IPS DF 6.9 (cell line): ENCODE measurements at places on chromosomes 1 and 21.

DNA sequence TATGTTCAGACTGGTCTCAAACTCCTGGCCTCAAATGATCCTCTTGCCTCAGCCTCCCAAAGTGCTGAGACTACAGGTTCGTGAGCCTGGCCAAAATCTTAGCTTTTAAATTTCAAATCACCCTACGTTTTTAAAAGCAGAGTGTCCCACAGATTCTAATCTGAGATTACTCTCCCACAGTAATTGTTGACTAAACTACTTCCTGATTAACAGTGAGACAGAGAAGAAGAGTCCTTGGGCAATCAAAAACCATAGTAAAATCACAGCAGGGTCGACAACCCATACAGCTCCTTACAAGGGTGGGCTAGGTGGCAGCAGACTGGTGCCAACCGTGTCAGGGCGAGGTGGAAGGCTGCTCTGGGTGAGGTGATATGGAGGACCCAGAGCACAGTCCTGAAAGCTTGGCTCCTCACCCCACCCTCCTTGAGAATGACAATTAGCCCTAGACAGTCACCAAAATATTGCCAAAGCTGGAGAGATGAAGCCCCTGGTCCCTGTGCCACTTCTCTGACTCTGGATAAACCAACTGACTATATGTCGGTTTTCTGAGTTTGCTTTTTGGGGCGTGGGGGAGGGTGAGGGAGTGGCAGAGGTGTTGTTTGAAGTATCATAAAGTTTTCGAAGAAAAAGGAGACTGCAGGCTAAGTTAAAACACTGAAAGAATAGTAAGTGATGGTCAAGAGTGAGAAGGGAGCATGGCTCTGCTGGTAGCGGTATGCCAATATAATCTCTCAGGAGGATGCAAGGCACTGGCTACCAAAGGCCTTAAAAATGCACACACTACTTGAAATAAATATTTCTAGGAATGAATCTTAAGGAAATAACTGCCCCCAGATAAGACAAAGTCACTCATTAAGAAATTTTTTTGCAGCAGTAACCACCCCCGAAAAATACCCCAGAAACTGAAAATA is 86.8 kb downstream of the SLC45A1 start:
- no peak for DNase-seq
- H3K36me3 ChIP-seq: no peaks in the 10 kb centered on the region
- H3K27ac ChIP-seq: no peak overlapping the region
- no peaks in the 10 kb centered on the region for H3K27me3 ChIP-seq
- H3K4me3 ChIP-seq: no peak overlapping the region

- H3K27me3 ChIP-seq: no peaks in the 10 kb centered on the region
- H3K4me3 ChIP-seq: no peak overlapping the region
- DNase-seq: no peak
- no peaks in the 10 kb centered on the region for H3K36me3 ChIP-seq
- no peaks in the 10 kb centered on the region for H3K4me1 ChIP-seq
Measured at GRCh38 chr21:23039846-23040245, 2041.6 kb downstream of the NCAM2 start.

DNA sequence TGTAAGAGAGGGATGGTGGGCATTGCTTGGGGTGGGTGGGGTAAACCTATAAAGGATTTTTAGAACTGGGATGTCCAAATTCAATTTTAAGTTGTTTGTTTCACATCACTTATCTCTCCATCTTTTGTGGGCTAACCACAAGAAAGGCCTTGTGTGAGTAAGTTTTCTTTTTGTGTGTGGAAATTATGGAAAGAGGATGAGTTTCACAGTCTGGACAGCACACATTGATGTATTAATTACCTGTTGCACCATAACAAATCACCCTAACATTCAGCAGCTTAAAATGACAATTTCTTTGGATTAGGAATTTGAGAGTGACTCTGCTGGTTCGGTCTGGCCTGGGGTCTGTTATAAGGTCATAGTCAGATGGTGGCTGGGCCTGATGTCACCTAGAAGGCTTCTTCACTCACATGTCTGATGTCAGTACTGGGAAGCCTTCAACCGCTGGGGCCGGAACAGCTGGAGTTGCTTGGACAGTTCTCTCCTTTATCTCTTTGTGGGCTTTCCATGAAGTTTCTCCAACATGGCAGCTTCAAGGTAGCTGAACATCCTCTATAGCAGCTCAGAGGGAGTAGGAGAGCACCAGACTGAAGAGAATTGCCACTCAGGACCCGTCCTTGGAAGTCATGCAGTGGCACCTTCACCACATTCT is 2.0 kb upstream of the COL9A2 start:
- no peak overlapping the region for H3K27ac ChIP-seq
- H3K36me3 ChIP-seq: no peaks in the 10 kb centered on the region
- no peaks in the 10 kb centered on the region; the same call in 1 of the 2 replicates for H3K4me1 ChIP-seq
- no peak overlapping the region for H3K4me3 ChIP-seq
- H3K27me3 ChIP-seq: peaks cover 26% of the 10 kb centered on the region

- H3K27ac ChIP-seq: no peak overlapping the region
- no peaks in the 10 kb centered on the region for H3K36me3 ChIP-seq
- H3K27me3 ChIP-seq: no peaks in the 10 kb centered on the region
- no peak overlapping the region for H3K4me3 ChIP-seq
- H3K4me1 ChIP-seq: peaks cover 2% of the 10 kb centered on the region; the same call in 1 of the 2 replicates
- no peak for DNase-seq
Measured at GRCh38 chr1:245965398-245965797, 541.7 kb downstream of the SMYD3 start.

GRCh38 chr1:35882586-35882944 is 444 bp upstream of the AGO1 start:
- peaks cover 13% of the 10 kb centered on the region for H3K4me1 ChIP-seq
- H3K27me3 ChIP-seq: no peaks in the 10 kb centered on the region
- no peak overlapping the region for H3K4me3 ChIP-seq
- no peaks in the 10 kb centered on the region for H3K36me3 ChIP-seq
- H3K27ac ChIP-seq: no peak overlapping the region
- no peak for DNase-seq

DNA sequence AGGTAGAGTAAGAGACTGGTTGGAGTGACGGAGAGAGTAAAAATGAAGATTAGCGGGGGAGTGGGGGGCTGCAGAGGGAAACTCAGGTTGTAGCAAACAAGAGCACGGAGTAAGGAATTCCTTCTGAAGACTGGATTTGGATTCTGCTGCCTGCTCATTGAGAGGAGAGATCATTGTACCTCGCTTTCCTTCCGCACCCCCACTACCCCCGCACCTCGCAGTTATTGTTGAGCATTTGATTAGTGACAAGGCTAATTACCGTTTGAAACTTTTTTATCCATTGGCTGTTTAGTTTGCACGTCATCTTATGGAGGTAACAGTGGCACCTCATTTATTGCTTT is 463 bp downstream of the PRPF3 start:
- H3K27me3 ChIP-seq: no peaks in the 10 kb centered on the region
- no peak for DNase-seq
- H3K4me1 ChIP-seq: no peaks in the 10 kb centered on the region
- H3K4me3 ChIP-seq: peak overlapping the region; percentile 76

GRCh38 chr1:77977989-77978292 is 931 bp downstream of the FUBP1 start:
- H3K36me3 ChIP-seq: no peaks in the 10 kb centered on the region
- H3K27ac ChIP-seq: no peak overlapping the region
- H3K4me1 ChIP-seq: no peaks in the 10 kb centered on the region
- peak overlapping the region; percentile 96; the same call in 1 of the 2 replicates for H3K4me3 ChIP-seq
- DNase-seq: no peak
- H3K27me3 ChIP-seq: no peaks in the 10 kb centered on the region

GRCh38 chr21:33541105-33541711 is 709 bp downstream of the GART start:
- no peaks in the 10 kb centered on the region for H3K4me1 ChIP-seq
- no peaks in the 10 kb centered on the region for H3K27me3 ChIP-seq
- H3K36me3 ChIP-seq: peaks cover 9% of the 10 kb centered on the region; the same call in 1 of the 2 replicates
- peak overlapping the region; percentile 65 for H3K4me3 ChIP-seq

DNA sequence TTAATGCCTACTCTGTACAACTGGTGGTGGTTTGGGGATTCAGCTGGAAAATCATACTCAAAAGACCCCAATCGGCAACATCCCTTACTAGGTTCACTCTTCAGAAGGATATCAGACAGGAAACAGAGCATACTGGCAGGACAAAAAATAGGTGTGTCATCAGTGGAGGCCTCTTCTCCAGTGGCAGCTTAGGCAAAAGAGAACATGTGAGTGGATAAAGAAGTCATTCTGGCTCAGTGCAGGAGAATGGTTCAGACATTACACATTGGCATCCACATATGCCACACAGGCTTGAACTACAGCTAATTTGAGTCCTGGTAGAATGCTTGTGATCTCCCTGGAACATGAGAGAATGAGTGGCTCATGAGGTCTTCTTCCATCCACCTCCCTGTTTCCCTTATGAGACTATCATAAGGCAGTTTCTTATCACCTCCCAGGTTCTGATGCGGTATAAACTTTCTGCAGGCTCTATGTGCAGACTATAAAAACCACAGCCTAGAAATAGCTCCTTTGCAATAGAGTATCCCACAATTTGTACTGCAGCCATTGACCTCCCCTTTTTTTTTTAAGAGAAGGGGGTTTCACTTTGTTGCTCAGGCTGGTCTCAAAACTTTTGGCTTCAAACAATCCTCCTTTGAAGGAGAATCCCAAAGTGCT is 24.7 kb downstream of the VAMP4 start:
- no peak overlapping the region for H3K4me3 ChIP-seq
- H3K27ac ChIP-seq: no peak overlapping the region
- DNase-seq: no peak
- H3K27me3 ChIP-seq: no peaks in the 10 kb centered on the region
- H3K4me1 ChIP-seq: no peaks in the 10 kb centered on the region

- H3K4me3 ChIP-seq: no peak overlapping the region
- H3K36me3 ChIP-seq: no peaks in the 10 kb centered on the region
- no peaks in the 10 kb centered on the region for H3K4me1 ChIP-seq
- DNase-seq: no peak
Measured at GRCh38 chr1:222224156-222224555, 323.7 kb downstream of the HHIPL2 start.

GRCh38 chr1:200905411-200906052 is 10.8 kb downstream of the INAVA start:
- no peaks in the 10 kb centered on the region for H3K27me3 ChIP-seq
- peaks cover 38% of the 10 kb centered on the region for H3K36me3 ChIP-seq
- DNase-seq: no peak
- no peaks in the 10 kb centered on the region; the same call in 1 of the 2 replicates for H3K4me1 ChIP-seq
- no peak overlapping the region for H3K27ac ChIP-seq

DNA sequence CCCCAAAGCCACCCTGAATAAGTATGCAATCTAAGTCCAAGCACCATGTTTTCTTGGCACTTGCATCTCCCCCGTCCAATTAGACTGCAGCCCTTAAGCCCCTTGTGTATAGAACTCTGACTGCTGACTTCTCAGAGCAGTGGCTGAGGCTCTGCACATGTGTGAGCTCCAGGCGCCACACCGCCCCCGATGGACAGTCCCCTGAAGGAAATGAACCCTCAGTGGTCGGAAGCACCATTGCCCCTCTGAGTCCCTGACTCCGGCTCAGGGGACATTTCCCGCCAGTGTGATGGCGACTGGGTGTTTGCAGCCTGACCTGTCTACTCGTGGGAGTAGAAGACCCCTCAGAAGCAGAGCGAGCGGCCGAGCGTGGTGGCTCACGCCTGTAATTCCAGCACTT is 37.2 kb upstream of the SCCPDH start:
- H3K4me1 ChIP-seq: no peaks in the 10 kb centered on the region
- no peaks in the 10 kb centered on the region for H3K36me3 ChIP-seq
- DNase-seq: peak; percentile 25
- no peak overlapping the region for H3K4me3 ChIP-seq

DNA sequence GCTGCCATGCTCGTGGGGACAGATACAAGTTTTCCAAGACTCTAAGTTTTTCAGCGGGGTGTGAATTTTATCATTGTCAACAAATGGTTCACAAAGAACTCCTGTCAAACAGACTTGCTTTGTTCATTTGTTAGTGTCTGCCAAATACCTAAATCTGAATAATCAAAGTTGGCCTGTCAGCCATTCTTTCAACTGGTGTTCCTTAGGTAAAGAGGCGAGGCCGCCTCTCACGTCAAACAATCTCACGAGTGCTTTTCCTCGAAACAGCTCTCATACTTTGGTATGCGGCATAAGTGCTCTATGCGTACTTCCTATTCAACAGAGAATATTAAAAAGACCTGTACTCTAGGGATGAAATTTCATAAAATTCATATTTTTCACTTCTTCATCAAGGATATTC is 51.4 kb upstream of the KANK4 start:
- H3K36me3 ChIP-seq: no peaks in the 10 kb centered on the region
- H3K27ac ChIP-seq: no peak overlapping the region
- no peak for DNase-seq
- no peaks in the 10 kb centered on the region for H3K4me1 ChIP-seq

- H3K4me1 ChIP-seq: no peaks in the 10 kb centered on the region
- no peak overlapping the region for H3K27ac ChIP-seq
- H3K27me3 ChIP-seq: no peaks in the 10 kb centered on the region
- no peak for DNase-seq
Measured at GRCh38 chr21:27831816-27832569, 865.1 kb upstream of the ADAMTS5 start.

DNA sequence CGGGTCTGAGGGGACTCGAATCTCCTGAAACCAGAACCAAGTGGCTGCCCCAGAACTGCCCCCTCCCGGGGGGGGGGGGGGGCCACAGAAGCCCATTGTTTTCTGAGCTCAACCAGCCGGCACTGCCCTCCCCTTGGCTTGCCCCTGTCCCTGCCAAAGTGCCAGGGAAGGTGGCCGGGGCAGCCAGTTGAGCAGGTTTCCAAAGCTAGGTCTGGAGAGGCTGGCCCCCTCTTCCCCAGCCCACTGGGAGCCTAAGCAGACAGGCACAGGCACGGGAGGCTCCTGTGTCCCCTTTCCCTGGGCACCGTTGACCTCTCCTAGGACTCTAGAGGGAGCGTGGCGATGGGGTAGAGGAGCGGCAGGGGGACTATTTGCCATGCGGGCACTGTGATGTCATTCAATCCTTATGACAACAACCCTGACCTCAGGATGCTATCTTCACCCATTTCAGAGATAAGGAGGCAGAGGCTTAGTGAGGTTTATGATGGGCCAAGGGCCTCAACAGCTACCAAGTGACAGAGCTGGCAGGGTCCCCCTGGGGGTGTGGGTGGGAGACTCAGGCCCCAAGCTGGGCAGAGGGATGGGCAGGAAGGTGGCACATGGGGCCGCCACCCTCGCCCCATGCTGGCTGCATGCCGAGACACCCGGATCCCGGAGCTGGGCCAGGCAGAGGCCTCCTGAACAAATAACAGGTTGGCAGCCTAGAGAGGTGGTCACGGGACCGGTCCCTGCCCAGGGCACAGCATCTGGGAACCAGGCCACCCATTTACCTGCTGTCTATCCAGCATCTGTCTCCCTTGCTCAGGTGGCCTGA is 35.0 kb downstream of the RAP1GAP start:
- no peaks in the 10 kb centered on the region for H3K27me3 ChIP-seq
- H3K27ac ChIP-seq: no peak overlapping the region
- no peak overlapping the region for H3K4me3 ChIP-seq
- H3K4me1 ChIP-seq: peaks cover 3% of the 10 kb centered on the region
- no peak for DNase-seq

DNA sequence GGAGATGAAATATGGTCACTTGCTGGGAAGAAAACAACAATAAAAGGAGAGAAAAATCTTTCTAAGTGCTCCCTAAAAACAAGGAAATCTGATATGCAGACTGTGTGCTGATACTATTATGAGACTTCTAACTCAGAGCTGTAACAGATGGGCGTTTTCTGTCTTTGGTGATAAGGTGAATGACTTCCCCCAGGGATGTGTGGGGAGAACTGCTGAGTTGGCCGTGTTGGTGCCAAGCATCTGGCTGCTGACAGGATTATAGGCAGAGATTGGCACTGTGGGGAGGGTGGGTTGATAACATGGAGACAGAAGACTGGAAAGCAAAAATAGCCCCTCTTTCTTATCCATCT is 438.5 kb upstream of the PLXNA2 start:
- no peaks in the 10 kb centered on the region for H3K36me3 ChIP-seq
- no peak for DNase-seq
- H3K4me3 ChIP-seq: no peak overlapping the region
- no peak overlapping the region for H3K27ac ChIP-seq
- no peaks in the 10 kb centered on the region for H3K4me1 ChIP-seq
- no peaks in the 10 kb centered on the region for H3K27me3 ChIP-seq
